ENCODE measurements at places on chromosomes 16 and 17.
A peak's percentile ranks its signal among the peaks of the same experiment; 100 is the strongest.

GRCh38 chr17:56603486-56604238 is 10.2 kb downstream of the NOG start:
- H3K27ac ChIP-seq: no peak overlapping the region
- H3K36me3 ChIP-seq: no peaks in the 10 kb centered on the region
- H3K27me3 ChIP-seq: peaks cover 12% of the 10 kb centered on the region
- peak; percentile 1 for DNase-seq
- H3K4me3 ChIP-seq: no peak overlapping the region
- H3K4me1 ChIP-seq: no peaks in the 10 kb centered on the region

DNA sequence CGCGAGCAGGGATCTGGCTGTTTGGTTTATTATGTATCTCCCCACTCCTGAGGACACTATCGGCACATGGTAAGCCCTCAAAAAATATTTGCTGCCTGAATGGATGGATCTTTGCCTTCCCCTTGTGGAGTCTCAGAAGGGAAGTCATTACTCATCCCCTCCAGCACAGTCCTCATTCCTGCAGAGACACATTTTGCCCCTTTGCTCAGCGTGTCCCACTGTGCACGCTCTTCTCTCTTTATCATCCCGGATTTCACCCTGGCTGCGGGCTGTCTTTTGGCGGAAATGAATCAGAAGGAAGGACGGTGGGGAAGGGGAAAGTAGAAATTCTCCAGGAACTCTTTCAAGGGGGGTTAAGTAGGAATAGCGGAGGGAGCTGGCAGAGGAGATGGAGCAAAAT is 125.2 kb upstream of the CDC42EP4 start:
- peak; percentile 4 for DNase-seq
- no peaks in the 10 kb centered on the region for H3K27me3 ChIP-seq
- no peaks in the 10 kb centered on the region for H3K4me1 ChIP-seq
- H3K4me3 ChIP-seq: no peak overlapping the region

- DNase-seq: peak; percentile 44
- H3K4me1 ChIP-seq: peaks cover 1% of the 10 kb centered on the region
- no peaks in the 10 kb centered on the region for H3K27me3 ChIP-seq
- no peak overlapping the region for H3K4me3 ChIP-seq
- no peak overlapping the region for H3K27ac ChIP-seq
These were observed 57.9 kb downstream of the ADCY9 start for GRCh38 chr16:4058386-4058785.

- no peak for DNase-seq
- no peaks in the 10 kb centered on the region for H3K36me3 ChIP-seq
- H3K27me3 ChIP-seq: no peaks in the 10 kb centered on the region
- no peak overlapping the region for H3K27ac ChIP-seq
- H3K4me3 ChIP-seq: no peak overlapping the region
These were observed 42.9 kb downstream of the PIGL start for GRCh38 chr17:16259926-16260325.

GRCh38 chr16:87108941-87109340 is 208.3 kb downstream of the C16orf95 start:
- H3K27ac ChIP-seq: no peak overlapping the region
- no peak overlapping the region for H3K4me3 ChIP-seq
- peak; percentile 47 for DNase-seq
- no peaks in the 10 kb centered on the region for H3K4me1 ChIP-seq
- peaks cover 29% of the 10 kb centered on the region for H3K27me3 ChIP-seq

DNA sequence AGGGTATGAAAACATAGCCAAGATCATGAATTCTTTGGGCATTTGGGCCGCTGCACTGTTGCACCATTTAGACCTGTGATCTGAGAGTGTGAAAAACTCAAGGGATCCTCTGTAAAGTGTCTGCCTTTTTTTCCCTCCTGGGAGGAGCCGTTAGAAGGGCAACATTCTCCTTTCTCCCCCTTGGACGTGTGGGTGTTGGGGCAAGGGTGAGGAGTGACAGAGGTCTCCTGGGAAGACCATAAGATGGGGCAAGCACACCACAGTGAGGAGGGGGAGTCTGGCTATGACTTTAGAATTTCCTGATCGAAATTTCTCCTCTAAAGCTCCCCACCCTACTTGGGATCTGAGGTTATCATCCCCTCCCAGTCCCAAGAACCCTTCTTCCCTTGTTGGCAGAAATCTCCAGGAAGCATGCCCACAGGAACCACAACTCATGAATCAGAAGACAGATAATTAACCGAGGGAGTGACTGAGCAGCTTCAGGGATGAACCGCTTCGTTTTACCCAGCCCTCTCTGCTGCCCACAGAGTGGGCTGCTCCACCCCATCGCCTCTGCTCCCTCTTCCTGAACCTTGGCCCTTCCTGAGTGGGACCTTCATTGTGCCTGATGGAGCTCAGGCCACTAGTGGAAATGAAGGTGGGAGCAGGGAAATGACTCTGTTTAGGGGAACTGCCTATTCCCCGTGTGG is 4.2 kb downstream of the ITGB3 start:
- DNase-seq: peak; percentile 72
- H3K36me3 ChIP-seq: peaks cover 2% of the 10 kb centered on the region
- H3K27ac ChIP-seq: peak overlapping the region; percentile 21
- peaks cover 15% of the 10 kb centered on the region for H3K4me1 ChIP-seq

DNA sequence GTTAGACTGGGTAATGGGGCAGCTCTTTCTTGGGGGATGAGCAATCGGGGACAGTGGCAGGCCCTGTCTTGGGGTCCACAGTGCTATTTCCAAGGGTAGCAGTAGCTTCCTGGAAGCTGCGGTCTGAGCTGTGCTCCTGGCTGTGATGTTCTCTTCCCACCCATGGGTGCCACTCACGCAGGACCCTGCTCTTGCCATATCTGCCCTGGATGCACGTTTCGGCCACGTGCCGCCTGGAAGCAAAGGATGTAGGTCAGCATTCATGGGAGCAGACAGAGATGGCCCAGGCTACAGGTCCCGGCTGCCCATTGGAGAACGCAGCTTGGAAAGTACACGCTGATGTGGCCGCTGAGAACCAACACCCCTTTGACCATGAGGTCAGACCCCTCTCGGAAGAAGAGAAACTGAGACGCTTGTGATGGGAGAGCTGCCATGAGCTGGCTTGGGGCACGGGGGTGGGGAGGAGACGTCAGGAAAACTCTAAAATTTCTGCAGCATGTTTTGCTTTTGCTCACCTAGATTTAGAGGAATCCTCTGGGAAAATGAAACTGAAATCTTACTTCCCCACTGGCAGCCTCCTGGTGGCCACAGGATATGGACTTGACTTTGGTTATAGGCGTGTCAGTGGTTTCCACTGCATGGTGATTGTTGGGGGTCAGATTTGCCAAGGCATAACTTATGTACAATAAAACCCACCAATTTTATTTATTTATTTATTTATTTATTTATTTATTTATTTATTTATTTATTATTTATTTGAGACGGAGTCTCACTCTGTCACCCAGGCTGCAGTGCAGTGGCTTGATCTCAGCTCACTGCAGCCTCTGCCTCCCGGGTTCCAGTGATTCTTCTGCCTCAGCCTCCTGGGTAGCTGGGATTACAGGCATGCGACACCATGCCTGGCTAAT is 36.2 kb upstream of the IRF8 start:
- DNase-seq: no peak
- no peaks in the 10 kb centered on the region for H3K36me3 ChIP-seq
- H3K4me3 ChIP-seq: no peak overlapping the region
- H3K27ac ChIP-seq: no peak overlapping the region
- H3K27me3 ChIP-seq: peaks cover 27% of the 10 kb centered on the region

GRCh38 chr17:37766971-37767370 is 22.1 kb upstream of the HNF1B start:
- H3K27me3 ChIP-seq: peaks cover 9% of the 10 kb centered on the region
- H3K4me1 ChIP-seq: no peaks in the 10 kb centered on the region
- no peak overlapping the region for H3K27ac ChIP-seq
- H3K36me3 ChIP-seq: no peaks in the 10 kb centered on the region
- DNase-seq: no peak
- no peak overlapping the region for H3K4me3 ChIP-seq

- no peaks in the 10 kb centered on the region for H3K36me3 ChIP-seq
- H3K4me1 ChIP-seq: no peaks in the 10 kb centered on the region
- no peak overlapping the region for H3K4me3 ChIP-seq
- peaks cover 5% of the 10 kb centered on the region for H3K27me3 ChIP-seq
- DNase-seq: peak; percentile 67
These were observed 39.7 kb downstream of the NACA2 start for GRCh38 chr17:61551255-61551742.

DNA sequence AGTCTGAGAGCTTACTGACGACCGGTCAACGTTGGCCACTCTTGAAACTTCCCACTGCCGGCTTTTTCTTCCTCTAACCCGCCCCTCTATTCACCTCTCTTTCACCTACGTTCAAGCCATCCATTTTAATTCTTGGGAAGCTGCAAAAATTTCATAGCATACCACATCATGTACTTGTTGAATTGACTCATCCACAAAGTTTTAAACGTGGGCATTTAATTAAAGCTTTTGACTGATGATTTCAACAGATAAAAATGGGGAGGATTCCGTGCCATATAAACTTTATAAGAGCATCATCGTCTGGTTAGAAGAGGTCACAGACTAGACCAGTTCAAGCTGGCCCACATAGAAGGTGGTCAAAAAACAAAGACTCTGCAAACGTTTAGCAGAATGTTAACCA is 22.5 kb downstream of the VPS53 start:
- peak; percentile 89 for DNase-seq
- no peak overlapping the region for H3K4me3 ChIP-seq
- peaks cover 22% of the 10 kb centered on the region for H3K36me3 ChIP-seq
- no peaks in the 10 kb centered on the region for H3K27me3 ChIP-seq
- H3K27ac ChIP-seq: peak overlapping the region; percentile 51

DNA sequence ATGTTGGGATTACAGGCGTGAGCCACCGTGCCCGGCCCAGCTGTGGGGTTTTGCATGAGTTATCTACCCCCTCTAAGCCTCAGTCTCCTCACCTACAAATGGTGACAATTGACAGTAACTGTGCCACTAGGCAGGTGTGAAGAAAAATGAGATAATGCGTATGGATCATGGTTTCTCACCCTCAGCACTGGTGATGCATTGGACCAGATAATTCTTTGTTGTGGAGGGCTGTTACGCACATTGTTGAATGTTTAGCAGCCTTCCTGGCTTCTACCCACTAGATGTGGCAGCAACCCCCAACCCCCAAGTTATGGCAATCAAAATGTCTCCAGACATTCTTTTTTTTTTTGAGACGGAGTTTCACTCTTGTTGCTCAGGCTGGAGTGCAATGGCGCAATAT is 9.0 kb upstream of the HAPSTR1 start:
- DNase-seq: no peak
- no peaks in the 10 kb centered on the region for H3K27me3 ChIP-seq
- H3K4me1 ChIP-seq: peaks cover 3% of the 10 kb centered on the region
- H3K4me3 ChIP-seq: no peak overlapping the region
- no peaks in the 10 kb centered on the region for H3K36me3 ChIP-seq
- no peak overlapping the region for H3K27ac ChIP-seq

- H3K27ac ChIP-seq: no peak overlapping the region
- peaks cover 6% of the 10 kb centered on the region for H3K36me3 ChIP-seq
- H3K4me3 ChIP-seq: no peak overlapping the region
These were observed 63.9 kb downstream of the NETO2 start for GRCh38 chr16:47079860-47080259.

GRCh38 chr17:50332196-50332595 is 13.7 kb upstream of the XYLT2 start:
- no peaks in the 10 kb centered on the region for H3K4me1 ChIP-seq
- H3K4me3 ChIP-seq: no peak overlapping the region
- DNase-seq: no peak
- H3K27me3 ChIP-seq: no peaks in the 10 kb centered on the region
- H3K36me3 ChIP-seq: no peaks in the 10 kb centered on the region

- peaks cover 1% of the 10 kb centered on the region for H3K27me3 ChIP-seq
- H3K36me3 ChIP-seq: no peaks in the 10 kb centered on the region
- H3K4me1 ChIP-seq: no peaks in the 10 kb centered on the region
These were observed 17.4 kb downstream of the RNF43 start for GRCh38 chr17:58399974-58400373.

DNA sequence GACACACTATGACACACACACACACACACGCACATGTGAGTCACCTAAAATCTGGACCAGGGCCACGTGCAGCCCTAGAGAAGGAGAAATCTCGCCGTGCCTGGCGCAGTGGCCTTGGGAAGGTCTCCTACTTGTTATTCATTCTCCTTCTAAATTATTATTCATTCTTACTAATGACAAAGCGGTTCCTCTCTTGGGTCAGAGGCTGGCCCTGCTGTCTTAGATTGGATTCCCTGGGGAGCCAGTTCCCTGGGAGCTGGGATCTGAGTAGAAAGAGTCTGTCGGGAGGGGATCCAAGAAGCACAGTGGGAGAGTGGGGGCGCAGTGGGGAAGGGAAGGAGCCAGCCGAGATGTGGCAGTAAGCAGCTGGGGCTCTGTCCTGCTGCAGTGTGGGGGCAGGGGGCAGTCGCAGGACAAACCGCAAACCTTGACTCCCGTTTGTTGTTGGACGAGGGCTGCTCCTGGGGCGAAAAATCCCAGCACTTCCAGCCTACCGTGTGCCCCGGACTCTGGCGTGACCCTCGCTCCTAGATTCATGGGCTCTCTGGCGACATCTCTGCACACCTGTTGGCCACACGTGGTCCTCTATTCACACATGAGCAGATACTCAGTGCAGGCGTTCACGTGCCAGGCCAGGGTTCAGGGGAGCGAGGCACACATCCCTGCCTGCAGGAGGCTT is 18.7 kb upstream of the JPH3 start:
- peak; percentile 65 for DNase-seq
- H3K27me3 ChIP-seq: peaks cover 10% of the 10 kb centered on the region
- no peak overlapping the region for H3K4me3 ChIP-seq
- no peak overlapping the region for H3K27ac ChIP-seq
- peaks cover 26% of the 10 kb centered on the region for H3K4me1 ChIP-seq

DNA sequence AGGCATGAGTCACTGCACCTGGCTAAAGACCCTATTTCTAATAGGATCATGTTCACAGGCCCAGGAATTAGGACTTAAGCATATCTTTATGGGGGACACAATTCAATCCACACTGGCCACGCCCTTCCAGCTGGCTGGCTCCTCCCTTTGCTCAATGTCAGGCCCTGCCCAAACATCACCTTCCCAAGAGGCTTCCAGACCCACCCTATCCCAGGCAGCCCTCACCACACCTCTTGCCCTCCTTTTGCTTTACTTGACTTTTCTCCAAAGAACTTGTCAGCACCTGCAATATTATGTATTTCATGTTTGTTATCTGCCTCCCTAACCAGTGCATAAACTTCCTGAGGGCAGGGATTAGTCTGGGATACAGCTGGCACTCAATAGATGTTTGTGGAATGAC is 109.6 kb upstream of the CDH5 start:
- DNase-seq: no peak
- H3K36me3 ChIP-seq: no peaks in the 10 kb centered on the region
- H3K4me1 ChIP-seq: no peaks in the 10 kb centered on the region
- no peaks in the 10 kb centered on the region for H3K27me3 ChIP-seq
- no peak overlapping the region for H3K27ac ChIP-seq

DNA sequence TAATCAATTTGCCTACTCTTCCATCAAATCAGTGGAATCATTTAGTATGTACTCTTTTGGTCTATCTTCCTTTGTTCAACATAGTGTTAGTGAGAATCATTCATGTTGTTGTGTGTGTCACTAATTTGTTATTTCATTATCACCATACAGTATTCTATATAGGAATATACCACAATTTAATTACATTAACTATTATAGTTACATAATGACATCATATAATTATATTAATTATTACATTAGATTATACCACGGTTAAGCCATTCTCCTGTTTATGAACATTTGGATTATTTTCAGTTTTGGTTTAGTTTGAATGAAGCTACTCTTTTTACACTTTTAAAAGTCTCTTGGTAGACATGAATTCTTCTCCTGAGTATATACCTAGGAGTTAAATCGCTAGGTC is 40.4 kb downstream of the MYO1D start:
- no peak overlapping the region for H3K4me3 ChIP-seq
- no peak overlapping the region for H3K27ac ChIP-seq
- H3K36me3 ChIP-seq: no peaks in the 10 kb centered on the region
- DNase-seq: no peak
- no peaks in the 10 kb centered on the region for H3K4me1 ChIP-seq

- peaks cover 6% of the 10 kb centered on the region for H3K4me1 ChIP-seq
- H3K4me3 ChIP-seq: no peak overlapping the region
- peaks cover 4% of the 10 kb centered on the region for H3K27me3 ChIP-seq
These were observed 11.4 kb upstream of the SLC4A1 start for GRCh38 chr17:44279346-44279665.

Measured in IMR-90 (cell line).